ENCODE measurements at places on chromosomes 7 and 10.

DNA sequence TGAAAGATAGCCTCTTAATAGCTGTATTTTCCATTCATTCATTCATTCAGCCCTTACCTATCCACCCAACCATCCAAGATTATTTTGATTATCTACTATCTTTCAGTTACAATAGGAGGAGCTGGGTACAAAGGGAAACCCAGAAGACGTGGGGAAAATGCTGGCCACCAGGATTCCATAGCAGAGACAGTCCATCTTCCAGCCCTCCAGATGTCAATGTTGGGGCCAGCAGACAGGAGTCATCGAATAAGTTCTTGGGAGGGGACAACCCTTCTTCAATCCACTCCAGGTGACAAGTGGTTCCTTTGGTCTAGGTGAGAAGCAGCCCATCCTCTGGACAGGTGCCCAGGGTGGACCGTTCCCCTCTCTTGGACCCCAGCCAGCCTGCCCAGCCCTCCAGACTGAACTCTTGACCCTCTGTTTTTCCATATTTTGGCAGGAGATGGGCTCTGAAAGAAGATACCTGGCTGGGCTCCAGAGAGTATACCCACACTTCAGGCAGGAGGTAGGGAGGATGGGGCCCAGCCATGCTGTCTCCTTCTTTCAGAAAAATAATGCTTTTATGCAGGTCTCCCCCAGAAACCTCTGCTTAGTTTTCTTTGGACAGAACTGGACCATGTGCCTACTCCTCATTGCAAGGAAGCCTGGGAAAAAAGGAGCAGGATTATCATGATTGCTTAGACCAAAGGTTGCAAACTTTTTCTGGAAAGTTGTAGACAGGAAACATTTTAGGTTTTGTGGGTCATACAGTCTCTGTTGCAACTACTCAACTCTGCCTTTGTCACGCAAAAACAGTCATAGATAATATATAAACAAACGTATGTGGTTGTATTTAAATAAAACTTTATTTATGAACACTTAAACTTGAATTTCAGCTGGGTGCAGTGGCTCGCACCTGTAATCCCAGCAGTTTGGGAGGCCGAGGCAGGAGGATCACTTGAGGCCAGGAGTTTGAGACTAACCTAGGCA lies 95.5 kb upstream of the SMNDC1 start:
- no peak for DNase-seq

GRCh38 chr7:123230603-123231002 lies 30.8 kb upstream of the SLC13A1 start:
- no peak for DNase-seq

GRCh38 chr10:15395935-15396334 lies 24.8 kb upstream of the FAM171A1 start:
- no peak for DNase-seq

DNA sequence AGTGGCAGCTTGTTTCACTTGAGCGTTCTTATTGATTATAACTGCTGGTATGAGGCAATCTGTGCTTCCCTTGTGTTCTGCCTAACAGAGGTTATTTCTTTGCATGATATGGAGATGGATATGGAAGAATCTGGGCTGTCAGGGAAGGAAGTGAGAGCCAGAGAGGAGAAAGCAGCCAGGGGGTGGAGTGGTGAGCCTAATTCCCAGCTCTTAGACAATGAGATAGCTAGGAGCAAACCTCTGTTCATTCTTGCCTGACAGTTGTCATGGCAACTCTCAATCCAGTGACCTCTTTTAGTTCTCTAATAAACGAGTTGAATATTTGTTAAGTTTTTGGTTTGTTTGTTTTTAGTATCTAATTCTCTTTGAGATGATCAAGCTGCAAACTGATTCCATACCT lies 214.3 kb downstream of the NRG3 start:
- no peak for DNase-seq

DNA sequence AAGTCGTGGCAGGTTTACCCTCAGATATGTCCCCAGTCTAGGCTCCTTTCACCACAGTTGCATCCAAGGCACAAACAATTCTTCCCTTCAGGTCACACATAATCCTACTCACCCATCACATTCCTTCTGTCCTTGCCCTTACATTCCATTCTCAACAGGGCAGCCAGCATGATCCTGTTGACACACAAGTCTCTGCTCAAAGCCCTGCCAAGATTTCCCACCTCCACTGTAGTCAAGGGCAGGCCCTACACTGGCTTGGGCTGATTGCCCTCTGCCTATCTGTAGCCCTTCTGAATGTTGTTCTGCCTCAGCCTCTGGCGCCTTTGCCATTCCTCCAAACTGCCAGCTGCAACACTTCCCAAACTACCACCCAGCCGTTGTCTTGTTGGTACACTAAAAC lies 187.9 kb upstream of the AKR1E2 start:
- DNase-seq, result no peak

DNA sequence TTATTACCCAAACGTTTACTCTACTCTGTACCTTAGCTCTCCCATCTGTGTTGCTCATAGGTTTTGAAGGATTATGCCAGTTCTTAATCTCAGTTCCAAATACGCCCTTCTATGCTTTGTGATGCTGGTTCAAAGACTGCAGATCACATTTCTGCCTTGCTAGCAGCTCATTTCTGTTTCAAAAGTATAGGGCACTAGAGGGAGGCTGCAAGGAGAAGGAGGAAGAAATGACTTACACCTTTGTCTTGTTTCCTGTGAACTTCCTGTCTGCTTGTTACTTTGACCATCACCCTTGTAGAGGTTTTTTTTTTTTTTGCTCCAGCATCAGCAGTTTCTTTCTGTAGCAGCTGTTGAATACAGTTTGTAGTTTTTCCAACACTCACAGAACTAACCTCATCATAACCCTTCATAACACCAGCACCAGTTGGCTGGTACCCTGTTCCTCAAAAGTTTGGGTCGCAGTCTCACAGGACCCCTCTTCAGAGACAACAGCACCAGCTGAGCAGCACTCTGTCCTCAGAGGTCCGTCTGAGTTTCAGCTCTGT lies 16.5 kb downstream of the SLK start:
- DNase-seq, result no peak

- DNase-seq, result no peak
Measured at GRCh38 chr10:84392181-84392580, 63.8 kb downstream of the CCSER2 start.

DNA sequence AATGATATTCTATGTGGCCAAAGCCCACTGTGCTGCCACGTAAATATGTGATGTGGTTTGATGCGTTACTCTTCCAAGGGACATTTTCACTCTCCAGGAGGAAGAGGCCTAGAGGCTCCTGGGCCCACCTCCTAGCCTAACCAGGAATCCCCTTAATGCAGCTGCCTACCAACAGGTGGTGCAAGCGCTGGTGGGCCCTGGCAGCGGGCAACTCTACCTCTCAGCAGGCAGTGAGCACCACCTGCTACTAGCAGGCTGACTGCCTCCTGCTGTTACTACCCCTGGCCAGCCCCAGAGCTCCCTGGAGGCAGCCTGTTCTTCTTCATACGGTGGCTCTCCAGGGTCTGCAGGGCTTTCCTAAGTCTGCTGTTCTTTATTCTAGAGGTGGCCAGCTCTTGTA lies 62.8 kb downstream of the CDH23 start:
- DNase-seq, result no peak

- no peak for DNase-seq
Measured at GRCh38 chr10:118712930-118713634, 41.7 kb downstream of the CACUL1 start.

- DNase-seq, result no peak
Measured at GRCh38 chr10:124546055-124546369, 84.4 kb downstream of the LHPP start.
